Fibroblast of skin of scalp (primary cell): ENCODE measurements at places on chromosomes 11 and 22.

DNA sequence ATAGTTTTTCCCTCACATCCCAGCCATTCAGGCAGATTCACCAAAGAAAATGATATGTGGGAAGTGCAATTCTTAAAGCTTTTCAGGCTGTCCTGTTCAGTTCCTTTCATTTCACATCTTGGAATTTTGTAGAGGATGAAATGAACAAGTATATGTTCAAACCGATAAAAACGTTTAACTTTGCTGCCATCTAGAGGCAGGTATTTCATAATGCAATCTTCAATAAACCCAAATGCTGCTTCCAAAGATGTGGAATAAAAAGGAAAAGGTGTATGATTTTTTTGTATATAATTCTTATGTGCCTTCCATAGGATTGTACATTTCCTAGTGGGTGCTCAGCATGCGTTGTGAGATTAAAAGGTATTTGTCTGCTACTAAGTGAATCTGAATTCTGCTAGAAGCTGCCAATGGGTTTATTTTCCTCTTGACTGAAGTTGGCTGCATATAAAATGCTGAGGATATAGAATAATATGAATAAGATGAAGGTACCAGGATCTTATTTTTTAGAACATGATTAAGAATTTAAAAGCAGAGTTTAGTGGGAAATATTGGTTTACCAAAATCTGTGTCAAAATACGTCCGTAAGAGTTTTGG lies 199.3 kb downstream of the PGR start:
- peak; percentile 77 for DNase-seq

DNA sequence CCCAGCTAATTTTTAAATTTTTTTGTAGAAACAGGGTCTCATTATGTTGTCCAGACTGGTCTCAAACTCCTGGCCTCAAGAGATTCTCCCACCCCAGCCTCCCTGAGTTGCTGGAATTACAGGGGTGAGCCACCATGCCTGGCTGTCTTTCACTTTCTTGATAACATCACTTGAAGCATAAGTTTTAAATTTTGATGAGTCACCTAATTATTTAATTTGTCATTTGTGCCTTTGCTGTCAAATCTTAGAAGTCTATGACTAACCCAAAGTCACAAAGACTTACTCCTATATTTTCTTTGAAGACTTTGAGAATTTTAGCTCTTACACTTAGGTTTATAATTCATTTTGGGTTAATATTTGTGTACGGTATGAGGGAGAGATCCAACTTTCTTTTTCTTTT lies 14.5 kb upstream of the MSANTD2 start:
- no peak for DNase-seq

- no peak for DNase-seq
These were observed 297.0 kb downstream of the SOX6 start for GRCh38 chr11:16059332-16059731.

DNA sequence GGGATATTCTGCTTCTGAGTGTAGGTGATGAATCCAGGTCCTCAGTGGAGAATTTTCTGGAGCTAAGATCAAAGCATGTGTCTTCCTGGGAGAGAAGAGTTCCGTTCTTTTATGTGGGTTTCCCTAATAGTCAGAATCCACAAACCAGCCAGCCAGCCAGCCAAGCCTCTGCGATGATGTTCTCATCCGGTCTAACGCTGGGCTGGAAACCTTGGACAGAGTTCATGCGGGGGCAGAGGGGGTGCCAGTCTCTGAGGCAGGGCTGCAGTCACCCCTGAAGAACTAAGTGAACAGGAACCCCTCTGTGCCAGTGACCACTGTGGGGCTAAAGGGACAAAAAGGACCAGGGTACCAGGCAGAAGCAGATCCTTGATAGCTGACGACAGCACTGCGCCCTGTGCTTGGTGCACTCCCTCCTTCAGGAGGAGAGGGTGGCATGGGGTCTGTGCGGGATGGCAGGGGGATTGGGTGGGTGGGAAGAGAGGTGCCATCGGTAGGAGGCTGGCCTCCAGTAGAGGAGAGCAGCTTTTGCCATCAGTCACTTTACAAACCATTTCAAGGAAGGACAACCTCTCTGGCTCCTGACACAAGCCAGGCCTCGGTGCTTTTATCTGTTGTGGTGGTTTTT lies 27.1 kb downstream of the ADAMTS15 start:
- no peak for DNase-seq

DNA sequence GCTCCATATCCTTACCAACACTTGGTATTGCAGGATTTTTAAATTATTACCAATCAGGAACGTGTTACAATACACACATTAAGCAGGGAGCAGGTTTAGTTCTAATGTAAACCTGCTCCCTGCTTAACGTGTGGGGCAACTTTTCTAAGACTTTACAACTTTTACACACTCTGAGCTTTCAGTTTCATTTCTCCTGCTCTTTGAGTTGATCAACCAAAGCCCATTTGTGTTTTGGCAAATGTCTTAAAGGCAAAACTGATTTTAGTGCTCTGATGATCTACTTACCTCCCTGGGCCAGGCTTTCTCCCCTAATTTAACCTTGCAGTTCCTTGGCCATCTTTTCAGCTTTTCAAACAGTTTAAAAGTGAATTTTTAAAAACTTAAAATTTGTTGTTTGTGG lies 70.9 kb downstream of the ZBTB44 start:
- no peak for DNase-seq

GRCh38 chr11:30483056-30483455 lies 103.1 kb downstream of the MPPED2 start:
- DNase-seq = no peak

DNA sequence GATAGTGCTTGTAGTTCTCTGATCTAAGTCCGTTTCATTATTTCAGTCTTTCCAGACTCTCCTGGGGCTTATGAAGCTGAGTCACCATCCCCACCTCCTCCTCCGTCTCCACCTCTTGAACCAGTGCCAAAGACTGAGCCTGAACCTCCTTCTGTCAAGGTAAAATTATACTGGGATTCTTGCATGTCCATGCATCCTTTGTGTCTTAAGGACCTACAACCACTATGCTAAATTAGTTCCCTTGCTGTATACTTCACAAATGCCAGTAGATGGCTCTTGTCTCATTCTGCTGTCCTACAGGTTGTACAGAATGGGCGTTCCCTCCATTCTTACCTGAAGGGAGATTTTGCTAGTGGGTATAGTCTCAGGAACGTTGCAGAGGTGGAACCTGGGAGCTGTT lies 42.2 kb downstream of the POLD3 start:
- DNase-seq = peak; percentile 34

- no peak for DNase-seq
These were observed 9.1 kb downstream of the WT1 start for GRCh38 chr11:32426192-32426591.

GRCh38 chr11:88178191-88178590 lies 2.9 kb upstream of the RAB38 start:
- DNase-seq = no peak

GRCh38 chr11:76695771-76696170 lies 25.2 kb upstream of the LRRC32 start:
- no peak for DNase-seq

DNA sequence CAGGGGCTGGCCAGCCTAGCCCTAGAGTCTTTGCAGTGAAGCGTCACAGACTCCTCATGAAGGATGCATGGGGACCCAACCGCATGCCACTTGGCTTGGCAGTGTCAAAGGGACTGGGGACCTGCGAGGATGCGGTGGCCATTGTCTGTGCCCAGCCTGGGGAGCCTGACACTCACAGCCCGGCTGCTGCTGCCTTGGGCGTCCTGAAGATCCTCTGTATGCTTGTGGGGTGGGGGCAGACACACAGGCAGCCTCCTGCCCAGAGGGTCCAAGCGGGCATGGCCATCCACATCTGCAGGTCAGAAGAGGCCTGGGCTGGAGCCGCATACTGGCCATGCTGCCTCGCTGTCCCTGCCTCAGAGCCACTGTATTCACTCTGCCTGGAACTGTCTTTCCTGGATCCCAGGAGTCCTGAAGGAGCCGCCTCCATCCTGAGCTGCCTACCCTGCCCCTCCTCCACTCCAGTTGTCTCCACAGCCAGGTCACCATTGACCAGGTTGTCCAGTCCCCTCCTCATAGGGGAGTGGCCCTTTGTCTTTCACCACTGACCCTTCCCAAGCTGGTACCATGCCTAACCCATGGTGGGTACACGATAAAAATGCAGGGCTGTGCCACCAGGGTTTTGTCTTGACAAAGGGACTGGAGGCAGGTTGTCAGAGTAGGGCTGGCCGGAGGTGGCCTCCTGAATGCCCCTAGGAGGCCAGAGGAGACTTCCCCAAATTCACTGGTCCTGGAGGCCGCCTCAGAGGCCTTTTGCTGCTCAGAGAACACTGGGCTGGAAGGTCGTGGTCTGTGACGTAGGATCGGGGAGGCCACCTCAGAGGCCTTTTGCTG lies 107.0 kb downstream of the KCNQ1OT1 start:
- DNase-seq = no peak

DNA sequence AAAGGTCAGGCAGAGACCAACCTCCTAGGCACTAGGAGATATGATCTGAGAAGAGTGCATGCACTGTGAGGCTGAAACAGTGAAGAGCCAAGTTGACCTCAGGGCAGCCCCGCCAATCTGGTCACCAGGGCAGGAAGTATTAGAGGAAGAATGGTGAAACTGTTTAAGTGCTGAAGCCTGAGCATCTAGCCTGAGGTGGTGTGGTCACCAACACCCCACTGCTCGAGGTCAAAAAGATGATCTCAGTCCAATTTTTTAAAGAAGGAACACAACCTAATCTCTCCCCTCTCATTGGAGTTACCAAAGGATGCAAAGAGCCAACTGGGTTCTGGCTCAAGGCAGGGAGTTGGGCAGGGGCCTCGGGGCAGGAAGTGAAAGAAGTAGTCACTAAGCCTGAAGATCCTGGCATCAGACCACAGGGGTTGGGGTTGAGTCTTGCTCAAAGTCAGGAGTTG lies 4.0 kb downstream of the APBB1 start:
- DNase-seq = no peak

- DNase-seq = no peak
These were observed 108.9 kb downstream of the WNT7B start for GRCh38 chr22:45867906-45868555.

GRCh38 chr11:37409124-37409523 lies 811.1 kb upstream of the RAG2 start:
- DNase-seq = peak; percentile 59

GRCh38 chr11:21109341-21109740 lies 440.0 kb downstream of the NELL1 start:
- DNase-seq = no peak

DNA sequence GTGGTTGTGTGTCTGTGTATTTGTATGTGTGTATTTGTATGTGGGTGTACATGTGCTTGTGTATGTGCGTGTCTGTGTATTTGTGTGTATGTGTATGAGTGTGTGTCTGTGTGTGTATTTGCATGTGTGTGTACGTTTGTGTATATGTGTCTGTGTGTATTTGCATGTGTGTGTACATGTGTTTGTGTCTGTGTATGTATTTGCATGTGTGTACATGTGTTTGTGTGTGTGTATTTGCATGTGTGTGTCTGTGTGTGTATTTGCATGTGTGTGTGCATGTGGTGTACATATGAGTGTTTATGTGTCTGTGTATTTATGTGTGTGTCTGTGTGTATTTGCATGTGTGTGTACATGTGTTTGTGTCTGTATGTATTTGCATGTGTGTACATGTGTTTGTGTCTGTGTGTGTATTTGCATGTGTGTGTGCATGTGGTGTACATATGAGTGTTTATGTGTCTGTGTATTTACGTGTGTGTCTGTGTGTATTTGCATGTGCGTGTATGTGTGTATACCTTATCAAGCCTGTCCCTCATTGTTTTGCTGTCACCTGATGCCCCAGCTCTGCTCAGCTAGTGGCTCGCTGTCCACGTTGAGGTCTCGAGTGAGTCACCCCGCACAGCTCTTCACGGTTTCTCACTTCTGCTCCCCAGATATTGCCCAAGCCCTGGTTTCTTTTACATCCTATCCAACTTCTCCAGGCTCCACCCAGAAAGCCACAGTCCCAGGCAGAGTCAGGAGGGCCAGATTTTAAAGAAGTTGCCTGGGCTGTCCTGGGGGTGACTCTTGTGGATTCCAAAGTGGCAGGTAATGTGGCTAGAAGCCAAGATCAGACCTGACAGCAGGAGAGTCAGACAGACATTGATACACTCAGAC lies 15.2 kb downstream of the MB start:
- DNase-seq = peak; percentile 37

DNA sequence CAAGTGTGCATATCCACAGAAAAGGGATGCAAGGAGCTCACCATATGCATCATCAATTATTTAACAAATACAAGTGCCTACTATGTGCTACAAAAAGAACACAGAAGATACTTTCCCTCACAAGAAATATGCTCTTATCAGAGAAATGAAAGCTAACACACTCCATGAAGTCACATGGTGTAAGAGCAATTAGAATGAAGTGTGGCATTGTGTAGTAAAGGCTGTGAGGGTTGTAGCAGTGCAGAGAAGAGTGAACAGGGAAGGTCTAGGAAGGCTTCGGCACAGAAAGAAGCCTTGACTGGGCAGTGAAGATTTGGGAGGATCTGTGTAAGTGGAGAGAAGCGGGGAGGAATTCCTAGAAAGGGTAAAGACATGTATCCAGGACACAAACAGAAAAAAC lies 22.5 kb downstream of the PPP2R1B start:
- no peak for DNase-seq

DNA sequence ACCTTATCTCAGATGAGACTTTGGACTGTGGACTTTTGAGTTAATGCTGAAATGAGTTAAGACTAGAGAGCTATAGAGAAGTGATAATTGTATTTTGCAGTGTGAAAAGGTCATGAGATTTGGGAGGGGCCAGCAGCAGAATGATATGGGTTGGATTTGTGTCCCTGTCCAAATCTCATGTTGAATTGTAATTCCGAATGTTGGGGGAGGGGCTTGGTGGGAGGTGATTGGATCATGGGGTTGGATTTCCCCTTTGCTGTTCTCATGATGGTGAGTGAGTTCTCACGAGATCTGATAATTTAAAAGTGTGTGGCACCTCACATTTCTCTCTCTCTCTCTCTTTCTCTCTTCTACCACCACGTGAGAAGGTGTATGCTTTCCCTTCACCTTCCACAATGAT lies 777.8 kb upstream of the LUZP2 start:
- DNase-seq = no peak

DNA sequence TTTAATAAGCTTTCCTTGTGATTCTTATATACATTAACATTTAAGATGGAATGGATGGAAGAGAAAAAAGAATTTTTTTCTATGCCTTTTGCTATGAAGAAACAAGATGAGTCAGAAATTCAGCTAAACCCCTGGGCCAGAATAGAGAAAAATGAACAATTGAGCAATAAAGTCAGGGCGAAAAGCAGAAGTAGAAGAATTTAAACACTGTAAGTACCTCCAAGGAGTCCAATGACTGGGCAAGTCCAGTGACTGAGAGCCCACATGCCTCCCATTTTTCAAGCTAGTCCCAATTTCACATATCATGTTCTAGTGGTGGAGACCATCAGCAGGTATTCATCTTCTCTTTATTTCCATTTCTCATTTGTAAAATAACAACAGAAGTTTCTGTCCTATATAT lies 18.6 kb upstream of the APLP2 start:
- DNase-seq = peak; percentile 55

- no peak for DNase-seq
These were observed 6.2 kb upstream of the FAM83F start for GRCh38 chr22:39988386-39989114.

DNA sequence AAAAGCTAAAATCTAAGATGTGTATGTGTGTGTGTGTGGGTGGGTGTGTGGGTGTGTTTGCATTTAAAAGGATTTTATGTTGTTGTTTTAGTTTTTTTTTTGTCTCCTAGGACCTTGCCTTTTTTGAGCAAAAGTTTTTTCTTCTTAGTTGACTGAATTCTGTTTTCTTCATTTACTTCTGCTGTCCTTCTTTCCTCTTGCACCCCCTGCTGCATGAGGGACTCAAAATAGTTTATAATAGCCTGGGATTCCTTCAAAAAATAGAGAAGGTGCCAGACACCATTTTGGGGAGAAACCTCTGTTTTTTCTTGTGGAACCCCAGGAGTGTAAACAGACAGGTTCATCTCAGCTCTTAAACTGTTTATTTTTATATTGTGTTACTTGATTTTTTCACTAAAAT lies 817.7 kb downstream of the TBC1D22A start:
- no peak for DNase-seq
